ENCODE measurements at places on chromosomes 5 and 9.
A peak's percentile ranks its signal among the peaks of the same experiment; 100 is the strongest.

GRCh38 chr5:10480237-10480985 lies 38.7 kb downstream of the ROPN1L start:
- no peak for DNase-seq

GRCh38 chr9:136075881-136076678 lies 19.0 kb downstream of the NACC2 start:
- DNase-seq = no peak

DNA sequence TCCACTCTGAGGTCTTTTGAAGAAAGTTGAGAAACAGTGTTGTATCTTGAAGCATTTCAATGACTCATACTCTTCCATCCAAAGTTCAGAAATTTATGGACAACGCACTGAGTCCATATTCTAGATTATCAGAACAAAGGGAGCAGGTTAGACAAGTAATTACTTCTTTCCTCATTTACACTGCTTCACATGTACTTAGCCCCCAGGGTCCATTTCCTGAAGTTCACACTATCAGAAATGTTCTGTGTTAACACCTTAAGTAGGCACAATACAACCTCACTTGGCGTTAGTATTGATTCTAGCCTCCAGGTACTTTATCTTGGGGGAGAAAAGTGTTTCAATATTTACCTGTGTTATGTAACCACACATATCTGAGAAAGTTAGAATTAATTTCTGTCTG lies 487.9 kb upstream of the DMAC1 start:
- no peak for DNase-seq

- no peak for DNase-seq
These were observed 60.1 kb downstream of the SIL1 start for GRCh38 chr5:139138109-139138508.

DNA sequence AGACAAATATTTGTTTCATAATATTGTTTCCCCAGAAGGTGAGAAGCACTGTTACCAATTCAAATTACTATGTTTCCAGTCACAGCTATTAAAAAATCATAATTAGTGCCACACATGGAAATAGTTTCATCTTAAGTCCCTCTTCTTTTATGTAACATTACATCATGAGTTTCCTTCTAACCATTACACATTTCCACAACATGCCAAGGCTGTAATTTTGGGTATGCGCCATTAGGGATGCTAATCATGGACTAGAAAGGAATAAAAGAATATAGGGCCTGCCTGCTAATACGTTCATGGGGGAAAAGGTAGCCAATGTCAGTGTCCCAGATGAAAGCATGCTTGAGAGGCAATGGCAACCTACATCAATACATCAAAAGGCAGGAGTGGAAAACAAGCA lies 142.5 kb upstream of the LPAR1 start:
- no peak for DNase-seq

GRCh38 chr9:20564650-20565049 lies 57.6 kb downstream of the MLLT3 start:
- DNase-seq = no peak

- DNase-seq = no peak
These were observed 1347.2 kb upstream of the NUDT12 start for GRCh38 chr5:104909803-104910202.

DNA sequence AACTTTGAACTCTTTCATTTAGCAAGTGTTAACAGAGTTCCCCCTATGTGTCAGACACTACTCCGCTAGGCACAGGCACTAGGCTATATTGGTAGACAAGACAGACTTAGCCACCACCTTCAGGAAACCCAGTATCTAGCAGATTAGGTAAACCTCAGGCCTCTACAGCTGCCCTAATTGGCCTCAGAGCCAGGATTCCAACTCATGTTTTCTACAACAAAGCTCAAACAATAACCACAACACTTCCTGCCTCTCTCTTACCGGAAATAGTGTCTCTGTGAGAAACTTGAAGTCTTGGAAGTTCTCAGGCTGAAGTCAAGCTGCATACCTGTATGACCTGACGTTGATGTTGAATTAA lies 116.6 kb upstream of the SLC44A1 start:
- DNase-seq = peak; percentile 72

DNA sequence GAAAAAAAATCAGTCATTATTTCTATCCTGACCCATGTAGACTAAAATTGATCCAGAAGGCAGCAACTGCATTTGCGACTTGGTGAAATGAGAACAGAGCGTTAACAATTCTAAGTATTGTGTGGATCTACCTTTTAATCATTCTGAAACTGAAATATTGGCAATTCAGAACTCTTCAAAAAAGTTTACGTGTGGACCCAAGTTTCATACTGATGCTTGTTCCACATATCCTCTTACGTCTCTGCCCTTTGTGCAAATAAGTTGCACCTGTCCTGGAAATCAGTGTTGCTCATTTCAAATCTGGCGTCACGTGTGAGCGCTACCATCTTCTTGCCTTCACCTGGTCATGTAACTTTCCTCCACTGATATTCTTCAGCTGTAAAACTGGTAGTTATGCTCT lies 74.7 kb downstream of the NTRK2 start:
- DNase-seq = no peak

GRCh38 chr5:15393146-15393545 lies 106.8 kb upstream of the FBXL7 start:
- no peak for DNase-seq

GRCh38 chr5:85670417-85670816 lies 947.3 kb upstream of the COX7C start:
- DNase-seq = no peak

DNA sequence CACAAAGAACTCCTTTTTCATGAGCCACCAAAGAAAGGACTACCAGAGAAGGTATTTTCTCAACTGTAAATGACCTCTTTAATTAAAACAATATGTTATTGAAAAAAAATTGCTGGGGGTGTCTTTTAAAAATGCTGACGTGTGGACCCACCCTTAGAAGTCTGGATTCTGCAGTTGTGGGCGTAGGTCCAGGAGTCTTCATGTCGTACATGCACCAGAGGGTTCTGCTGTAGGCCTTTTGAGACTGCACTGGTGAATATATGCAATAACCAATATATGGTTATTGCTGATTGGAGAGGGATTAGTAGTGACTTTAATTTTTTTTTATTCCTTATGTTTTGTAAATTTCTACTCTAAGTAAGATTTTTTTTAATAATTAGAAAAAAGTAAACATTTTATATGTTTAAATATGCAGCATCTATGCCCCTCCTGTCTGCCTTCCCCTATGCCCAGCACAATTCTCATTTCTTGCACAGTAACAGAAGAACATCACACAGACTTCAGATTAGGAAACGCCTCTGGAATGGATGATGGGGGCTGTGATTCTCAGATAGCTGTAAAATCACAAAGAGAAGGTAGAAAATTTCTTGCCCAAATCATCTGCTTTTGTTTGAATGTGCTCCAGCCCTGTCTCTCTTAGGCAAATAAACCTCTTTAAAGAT lies 102.0 kb downstream of the PTTG1 start:
- no peak for DNase-seq

GRCh38 chr5:51414516-51414915 lies 31.3 kb downstream of the ISL1 start:
- no peak for DNase-seq

GRCh38 chr5:179795049-179795862 lies 1.5 kb downstream of the LTC4S start:
- no peak for DNase-seq

GRCh38 chr9:137255448-137256114 lies 454 bp downstream of the NELFB start:
- no peak for DNase-seq

DNA sequence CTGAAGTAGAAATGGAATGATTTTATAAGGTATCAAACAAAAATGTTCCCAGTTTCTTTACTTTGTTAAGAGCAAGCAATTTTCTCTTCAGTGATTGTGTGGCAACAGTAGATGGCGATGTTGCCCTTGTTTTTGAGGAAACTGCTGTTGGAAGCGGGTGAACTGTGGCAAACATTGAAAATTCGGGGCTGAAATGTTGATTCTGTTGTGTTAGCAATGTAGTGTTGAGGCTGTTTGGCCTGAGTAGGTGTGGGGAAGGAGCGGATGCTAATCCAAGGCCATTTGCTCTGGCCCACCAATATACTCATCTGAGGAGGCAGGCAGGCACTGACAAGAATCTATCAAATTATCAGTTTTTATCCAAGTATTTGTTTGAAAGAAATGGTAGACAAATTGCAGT lies 129.8 kb downstream of the SLC12A2 start:
- no peak for DNase-seq

- DNase-seq = no peak
These were observed 9.0 kb downstream of the C9 start for GRCh38 chr5:39355324-39355723.

- DNase-seq = no peak
These were observed 160.1 kb upstream of the CDKN2B start for GRCh38 chr9:22169243-22169642.

- DNase-seq = no peak
These were observed 211.9 kb downstream of the NXNL2 start for GRCh38 chr9:88746743-88747398.

DNA sequence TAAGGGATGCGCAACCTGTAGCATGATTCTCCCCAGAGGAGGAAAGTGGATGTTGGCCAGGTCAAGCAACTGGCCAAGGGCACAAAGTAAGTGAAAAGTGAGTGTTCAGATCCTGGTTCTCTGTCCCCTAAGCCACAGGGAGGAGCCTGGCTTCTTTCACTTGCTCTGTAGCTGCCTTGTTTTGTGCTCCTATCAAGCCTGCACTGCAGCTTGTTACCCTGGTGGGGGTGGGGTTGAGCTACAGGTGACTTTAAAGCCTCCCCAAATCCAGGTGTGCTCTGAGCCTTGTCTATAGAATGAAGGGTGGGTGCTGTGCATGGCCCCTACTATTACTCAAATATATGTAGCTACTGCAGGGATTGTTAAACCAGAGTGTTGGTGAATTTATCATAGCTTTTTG lies 32.9 kb downstream of the RALGPS1 start:
- no peak for DNase-seq

DNA sequence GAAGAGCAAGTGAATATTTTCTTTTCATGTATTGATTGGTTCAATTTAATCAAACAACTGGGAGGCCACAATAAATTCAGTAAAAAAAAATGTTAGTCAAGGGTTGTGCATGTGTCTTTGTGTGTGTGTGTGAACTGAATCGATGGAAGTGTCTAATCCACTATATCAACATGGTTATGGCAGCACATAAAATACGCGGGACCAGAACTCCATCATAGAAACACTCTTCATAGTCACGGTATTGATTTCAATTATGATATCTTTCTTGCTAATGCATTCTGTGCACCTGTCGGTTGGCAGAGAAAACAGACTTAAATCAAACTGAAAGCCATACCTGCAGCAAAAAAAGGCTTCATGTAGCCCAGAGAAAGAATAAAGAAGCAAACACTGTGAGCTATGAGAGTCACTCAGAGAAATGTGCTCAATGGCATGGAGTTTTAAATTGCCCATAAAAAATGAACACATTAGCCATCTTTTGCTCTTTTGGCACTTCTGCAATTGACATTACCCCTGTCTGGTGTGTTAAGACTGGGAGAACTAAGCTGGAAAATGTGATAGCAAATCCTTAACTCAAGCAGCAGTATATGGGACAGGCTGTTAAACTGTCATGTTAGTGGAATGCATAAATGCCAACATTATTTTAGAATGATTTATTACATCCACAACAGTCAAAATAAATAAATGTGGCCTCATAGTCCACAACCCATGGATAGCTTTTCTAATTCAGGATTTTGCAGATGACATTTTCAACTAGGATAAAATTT lies 642.4 kb upstream of the C9orf72 start:
- no peak for DNase-seq

GRCh38 chr5:88502179-88503040 lies 233.8 kb upstream of the TMEM161B start:
- peak; percentile 20 for DNase-seq

DNA sequence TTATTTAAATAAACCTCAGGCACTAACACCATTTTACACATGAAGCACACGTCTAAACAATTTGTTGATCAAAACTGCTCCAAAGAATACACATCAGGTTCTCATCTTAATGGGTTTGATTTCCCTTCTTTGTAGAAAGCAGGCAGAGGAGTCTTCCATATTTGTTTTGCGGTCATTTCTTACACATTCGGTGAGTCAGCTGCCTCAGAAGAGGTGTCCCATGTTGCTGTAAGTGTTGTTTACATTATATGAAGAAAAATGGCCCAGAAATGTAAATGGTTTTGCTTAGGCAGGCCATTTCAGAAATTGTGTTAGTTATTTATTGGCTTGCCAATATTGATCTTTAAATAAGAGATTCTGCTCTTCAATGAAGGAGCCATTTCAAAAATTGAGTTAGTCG lies 325.8 kb downstream of the TENT4A start:
- no peak for DNase-seq

- no peak for DNase-seq
These were observed 69.9 kb downstream of the HSPA4 start for GRCh38 chr5:133121611-133122150.

DNA sequence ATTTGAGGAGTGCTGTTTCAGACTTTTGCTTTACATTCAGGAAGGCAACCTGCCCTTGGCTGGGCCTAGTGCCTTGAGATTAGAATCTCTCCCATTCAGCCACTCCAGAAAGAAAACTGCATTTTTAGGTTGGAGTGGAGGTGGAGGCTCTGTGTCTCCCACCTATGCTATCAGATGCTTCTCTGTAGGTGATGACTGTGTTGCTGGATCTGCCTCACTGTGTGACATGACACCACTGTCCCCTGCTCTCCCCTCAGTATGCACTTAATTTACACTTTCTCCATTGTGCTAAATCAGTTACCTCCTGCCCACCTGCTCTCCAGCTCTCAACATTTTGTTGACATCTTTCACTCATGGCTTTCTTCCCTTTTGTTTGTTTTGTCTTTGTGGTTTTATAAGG lies 265.8 kb downstream of the TENT4A start:
- no peak for DNase-seq

- no peak for DNase-seq
These were observed 379.2 kb upstream of the CDH18 start for GRCh38 chr5:20367178-20367577.

DNA sequence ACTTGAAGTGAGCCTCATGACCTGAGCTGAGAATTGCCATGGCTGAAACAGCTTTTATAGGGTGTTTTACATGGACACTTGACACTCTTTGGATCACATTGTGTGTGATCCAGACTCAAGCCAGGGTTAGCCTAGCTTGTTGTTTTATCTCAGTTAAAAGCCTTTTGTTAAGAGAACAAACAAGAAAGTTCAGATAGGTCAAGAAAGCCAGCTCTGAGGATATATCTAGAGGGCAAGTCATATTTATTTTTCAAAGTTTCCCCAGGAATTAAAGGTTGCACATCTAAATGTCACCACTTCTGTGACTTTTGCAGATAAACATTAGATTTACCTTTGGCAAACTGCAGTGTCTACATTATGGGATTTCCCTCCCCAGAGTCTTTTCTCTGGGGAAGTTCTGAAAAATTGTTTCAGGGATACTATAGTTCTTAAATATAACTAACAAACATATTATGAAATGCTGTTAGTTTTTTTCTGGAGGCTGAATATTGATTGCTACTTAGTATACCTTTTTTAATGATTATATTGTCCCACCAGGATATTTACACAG lies 134.5 kb downstream of the C9orf152 start:
- DNase-seq = no peak

DNA sequence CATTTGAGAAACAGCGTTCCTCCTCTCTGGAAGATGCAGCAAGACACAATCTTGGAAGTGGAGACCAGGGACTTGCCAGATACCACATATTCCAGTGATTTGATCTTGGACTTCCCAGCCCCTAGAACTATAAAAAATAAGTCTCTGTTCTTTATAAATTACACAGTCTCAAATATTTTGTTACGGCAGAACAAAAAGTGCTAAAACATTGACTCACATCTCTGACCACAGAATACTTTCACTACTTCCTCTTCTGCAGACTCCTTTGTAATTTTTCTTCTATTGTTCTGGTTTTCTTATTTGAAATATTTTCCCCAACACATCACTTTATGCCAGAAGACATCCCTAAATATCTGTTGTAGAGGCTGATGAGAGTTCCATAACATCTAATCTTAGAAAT lies 706.1 kb upstream of the CDH18 start:
- DNase-seq = no peak
